AG10803 (cell line): ENCODE measurements at places on chromosomes 11 and 22.
A peak's percentile ranks its signal among the peaks of the same experiment; 100 is the strongest.

DNA sequence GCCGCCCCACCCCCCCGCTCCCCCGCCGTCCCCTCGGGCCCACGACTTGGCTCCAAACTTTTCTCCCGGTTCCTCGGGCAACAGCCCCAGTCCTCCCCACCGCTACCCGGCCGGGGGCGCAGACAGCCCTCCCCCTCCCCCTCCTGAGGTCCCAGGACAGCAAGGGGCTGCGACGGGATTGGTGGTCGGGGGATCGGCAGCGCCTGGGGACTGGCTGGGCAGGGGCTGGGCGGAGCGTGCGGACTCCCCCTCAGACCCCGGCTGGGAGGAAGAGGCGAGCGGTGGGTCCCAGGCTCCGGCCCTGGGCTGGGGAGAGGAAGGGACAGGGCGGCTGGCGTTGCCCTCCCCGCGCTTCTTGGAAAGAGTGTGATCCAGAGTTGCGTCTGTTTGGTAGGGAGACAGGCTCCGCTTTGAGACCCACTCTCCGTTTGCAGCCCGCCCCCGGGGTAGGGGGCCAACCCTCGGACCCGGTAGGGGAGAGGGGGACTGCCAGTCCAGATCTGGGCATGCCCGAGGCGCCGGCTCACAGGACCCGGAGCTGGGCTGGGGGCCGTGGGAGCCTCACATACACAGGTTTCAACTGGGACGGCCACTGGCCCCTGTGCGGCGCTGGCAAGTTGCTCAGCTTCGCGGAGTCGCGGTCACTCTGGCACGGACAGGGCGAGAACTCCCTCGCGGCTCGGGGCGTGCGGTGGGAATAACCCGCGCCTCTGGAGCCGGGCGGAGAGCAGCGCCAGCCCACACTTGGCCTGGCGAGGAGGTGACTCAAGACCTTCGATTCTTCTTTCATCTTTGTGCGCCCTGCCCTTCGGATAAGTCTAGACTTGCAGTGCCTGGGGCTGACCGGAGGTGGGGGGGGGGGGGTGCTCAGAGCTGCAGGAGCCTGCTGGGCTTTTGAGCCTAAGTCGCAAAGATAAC lies 999 bp downstream of the TSKU start:
- DNase-seq: peak; percentile 71

DNA sequence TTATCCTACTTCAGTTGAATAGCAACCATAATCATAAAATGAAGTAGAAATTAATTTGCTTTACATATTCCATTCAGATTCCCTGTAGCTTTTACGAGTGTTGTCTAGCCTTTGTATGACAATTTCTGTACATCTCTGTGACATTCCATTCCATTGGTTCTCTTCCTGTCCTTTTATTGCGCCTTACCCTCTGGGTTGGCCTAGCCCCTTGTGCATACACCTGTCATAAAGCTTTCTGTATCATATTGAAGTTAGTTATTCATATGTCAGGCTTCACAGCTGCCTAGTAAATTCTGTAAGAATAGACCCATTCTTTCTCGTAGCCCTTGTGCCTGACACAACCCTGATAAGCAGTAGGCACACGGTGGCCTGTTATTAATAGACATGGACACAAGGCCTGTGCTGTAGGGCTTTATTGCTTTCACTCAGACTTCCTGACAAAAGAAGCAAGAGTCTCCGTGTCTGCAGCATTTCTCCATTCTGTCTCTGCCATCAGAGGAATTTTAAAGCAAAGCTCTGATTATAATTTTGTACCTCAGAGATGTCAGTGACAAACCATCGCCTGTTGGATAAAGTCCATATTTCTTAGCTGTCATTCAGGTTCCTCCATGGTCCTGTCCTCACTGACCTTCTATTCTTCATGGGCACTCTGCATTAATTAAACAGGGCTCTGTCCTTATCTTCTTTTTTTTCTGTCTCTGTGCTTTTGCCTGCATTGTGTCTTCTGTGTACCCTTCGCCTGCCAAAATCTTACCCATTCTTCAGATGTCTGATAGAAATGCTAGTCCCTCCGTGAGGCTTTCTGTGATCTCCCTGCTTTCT lies 49.4 kb downstream of the BID start:
- no peak for DNase-seq

- DNase-seq: peak; percentile 41
Observed at GRCh38 chr11:93059117-93059957, 89.9 kb downstream of the MTNR1B start.

DNA sequence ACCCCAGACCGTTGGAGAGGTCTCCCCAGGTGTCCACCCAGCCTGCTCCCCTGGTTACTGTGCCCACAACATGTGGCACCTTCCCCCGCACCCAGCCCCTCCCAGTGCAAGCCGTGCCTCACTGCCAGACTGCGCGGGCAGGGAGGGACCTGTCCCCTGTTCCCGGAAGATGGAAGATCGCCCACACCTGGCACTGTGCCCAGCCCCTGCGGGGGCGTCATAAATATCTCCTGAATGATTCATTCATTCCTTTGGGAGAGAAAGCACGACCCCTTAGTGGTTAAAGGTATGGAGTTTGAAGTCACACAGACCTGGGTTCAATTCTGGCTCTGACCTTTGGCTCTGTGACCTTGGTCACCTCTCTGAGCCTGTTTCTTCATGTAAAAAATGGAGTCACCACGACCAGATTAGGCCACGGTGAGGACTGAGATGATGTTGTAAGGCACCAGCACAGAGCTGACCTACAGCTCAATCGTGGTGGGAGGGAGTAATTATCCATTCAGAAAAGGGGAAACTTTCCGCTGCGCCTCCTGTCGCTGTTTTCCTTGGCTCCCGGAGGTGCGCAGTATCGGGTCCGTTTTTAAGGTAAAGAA lies 497 bp upstream of the SYT12 start:
- DNase-seq: no peak

DNA sequence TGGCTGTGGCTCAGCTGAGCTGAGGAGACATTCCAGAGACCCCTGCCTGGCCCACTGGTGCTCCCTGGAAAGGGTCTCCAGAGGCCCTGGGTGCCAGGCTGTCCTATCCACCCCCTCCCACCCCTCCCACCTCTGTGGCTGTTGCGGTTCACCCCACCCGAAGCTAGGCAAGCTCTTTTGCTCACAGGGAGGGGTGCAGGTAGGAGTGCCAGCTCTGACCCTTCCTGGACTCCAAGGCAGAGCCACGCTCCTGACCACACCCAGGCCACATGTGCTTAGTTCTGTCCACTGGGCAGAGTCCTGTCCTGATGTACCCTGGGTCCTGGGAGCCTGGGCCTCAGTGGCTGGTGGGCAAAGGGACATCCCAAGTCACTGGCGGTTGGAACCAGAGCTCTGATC lies 16.4 kb downstream of the IL17REL start:
- DNase-seq: no peak

GRCh38 chr22:42111798-42112197 lies 18.8 kb downstream of the CYP2D6 start:
- no peak for DNase-seq

- DNase-seq: no peak
Observed at GRCh38 chr11:9211322-9211721, 53.8 kb downstream of the DENND5A start.

DNA sequence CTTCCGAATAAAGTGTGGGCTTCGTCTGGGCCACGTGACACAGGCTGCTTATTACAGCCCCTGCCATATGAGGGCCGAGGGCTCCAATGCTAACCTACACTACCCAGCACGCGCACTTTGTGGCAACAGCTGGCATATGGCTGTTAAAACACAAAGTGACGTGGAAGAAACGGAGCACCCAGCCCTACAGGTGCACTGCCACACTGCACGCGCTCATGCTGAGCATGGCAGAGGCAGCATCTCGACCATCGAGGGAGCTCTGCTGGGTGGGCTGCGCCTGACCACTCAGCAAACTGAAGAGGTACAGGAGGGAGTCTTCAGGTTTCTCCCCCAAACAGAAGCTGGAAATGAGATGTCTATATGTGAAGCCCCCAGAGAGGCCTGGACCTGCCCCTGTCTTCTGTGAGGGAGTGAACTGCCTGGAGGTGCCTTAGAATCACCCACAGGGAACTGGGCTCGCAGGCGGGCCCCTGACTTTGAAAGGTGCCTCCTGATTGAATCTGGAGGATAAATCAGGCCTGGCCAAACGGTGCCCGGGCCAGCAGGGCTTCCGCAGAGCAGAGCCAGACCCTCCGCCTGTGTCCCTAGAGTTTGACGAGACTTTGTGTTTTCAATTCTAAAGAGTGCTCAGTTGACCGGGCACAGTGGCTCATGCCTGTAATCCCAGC lies 18.3 kb downstream of the TSSC4 start:
- no peak for DNase-seq

DNA sequence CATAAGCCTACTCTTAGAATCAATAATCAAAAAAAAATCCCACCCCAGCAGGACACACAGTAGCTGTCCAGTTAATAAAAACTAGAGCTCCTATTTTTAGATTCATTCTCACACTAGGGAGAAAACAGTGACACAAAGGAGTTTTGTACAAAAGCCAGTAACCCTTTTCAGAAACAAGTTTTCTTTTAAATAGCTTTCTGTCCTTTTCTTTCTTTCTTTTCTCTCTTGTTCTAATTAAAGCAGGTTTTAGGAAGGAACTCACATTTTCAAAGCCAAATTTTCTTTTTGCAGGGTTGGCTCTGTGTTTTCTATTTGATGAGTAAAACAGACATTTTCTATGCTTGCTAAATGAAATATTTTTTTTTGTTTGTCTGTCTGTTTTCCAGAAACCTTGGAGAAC lies 1390.7 kb downstream of the FAM181B start:
- DNase-seq: no peak

DNA sequence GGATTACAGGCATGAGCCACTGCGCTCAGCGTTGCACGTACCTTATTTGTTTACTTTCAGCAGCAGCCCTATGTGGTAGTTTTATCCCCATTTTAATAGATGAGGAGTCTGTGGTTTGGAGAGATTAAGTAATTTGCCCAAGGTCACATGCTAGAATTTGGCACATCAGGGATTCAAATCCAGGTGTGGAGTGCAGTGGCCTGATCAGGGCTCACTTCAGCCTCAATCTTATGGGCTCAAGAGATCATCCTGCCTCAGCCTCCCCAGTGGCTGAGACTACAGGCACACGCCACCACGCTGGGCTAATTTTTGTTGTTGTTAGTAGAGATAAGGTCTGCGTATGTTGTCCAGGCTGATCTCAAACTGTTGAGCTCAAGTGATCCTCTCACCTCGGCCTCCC lies 18.5 kb upstream of the SPTBN2 start:
- no peak for DNase-seq

DNA sequence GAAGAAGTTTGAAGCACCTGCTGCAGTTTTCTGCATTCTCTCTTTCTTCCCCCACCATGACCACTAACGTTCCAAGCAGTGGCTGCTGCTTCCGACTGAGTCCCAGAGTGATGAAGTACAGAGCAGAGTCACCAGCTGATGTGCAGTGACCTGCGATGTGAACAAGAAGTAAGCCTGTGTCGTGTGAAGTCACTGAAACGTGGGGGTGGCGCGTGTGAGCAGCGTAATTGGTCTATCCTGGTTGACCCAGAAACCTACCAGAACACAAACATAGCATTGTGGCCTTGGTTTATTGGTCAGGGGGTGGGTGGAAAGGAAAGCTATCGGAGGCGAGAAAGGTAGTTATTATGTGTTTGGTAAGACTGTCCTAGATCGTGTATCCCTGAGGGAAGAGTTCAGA lies 3.5 kb downstream of the KRTAP5-7 start:
- no peak for DNase-seq

- DNase-seq: no peak
Observed at GRCh38 chr22:20053407-20054033, 26.5 kb upstream of the DGCR8 start.

DNA sequence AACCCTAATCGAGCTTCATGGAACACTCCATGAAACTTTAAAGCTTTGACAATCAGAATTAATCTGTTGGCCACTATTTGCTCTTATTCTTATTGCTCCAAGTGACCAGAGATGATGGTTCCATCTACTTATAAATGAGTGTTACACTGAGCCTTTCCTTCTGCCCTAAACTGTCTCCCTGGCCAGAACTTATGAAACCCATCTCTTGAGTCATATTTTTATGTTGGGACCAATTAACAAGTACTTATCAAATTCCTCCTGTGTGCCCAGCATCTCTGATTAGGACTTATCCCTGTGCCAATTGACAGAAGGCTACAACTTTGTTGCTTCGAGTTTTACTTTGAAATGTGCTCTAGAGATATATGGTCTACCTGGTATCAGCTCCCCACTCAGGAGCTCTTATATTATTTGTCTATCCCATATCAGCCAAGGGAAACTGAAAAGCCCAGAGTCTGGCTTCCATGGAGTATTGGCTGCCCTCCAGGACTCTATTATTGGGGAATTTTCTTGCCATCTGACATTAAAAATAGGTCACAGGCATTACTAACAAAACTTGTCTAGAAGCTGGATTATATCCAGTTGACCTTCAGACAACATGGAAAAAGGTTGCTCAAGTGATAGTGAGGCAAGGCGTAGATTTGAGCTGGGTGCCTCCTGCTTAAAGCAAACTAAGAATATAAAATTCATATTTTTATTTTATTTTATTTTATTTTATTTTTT lies 8.8 kb downstream of the KREMEN1 start:
- DNase-seq: no peak

GRCh38 chr11:108538022-108538424 lies 39.8 kb upstream of the POGLUT3 start:
- DNase-seq: no peak
